ENCODE measurements at places on chromosomes 2 and 18.

- no peak for DNase-seq
Observed at GRCh38 chr18:50373561-50374219, 1.2 kb upstream of the SKA1 start.

DNA sequence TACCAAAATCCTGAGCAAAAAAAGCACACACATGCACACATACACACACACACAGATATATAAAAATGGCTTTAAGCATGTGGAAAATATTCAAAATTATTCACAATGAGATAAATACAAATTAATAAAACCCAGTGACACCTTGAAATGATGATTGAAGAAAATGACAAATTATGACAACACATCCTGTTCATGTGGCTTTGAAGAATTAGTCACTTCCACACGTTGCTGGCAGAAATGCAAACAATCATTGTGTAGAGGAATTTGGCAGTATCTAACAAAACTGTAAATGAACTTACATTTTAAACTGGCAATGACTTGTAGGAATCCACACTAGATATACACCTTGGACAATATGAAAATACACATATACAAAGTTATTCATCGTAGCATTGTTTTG is 95.8 kb upstream of the RGPD4 start:
- DNase-seq: no peak

DNA sequence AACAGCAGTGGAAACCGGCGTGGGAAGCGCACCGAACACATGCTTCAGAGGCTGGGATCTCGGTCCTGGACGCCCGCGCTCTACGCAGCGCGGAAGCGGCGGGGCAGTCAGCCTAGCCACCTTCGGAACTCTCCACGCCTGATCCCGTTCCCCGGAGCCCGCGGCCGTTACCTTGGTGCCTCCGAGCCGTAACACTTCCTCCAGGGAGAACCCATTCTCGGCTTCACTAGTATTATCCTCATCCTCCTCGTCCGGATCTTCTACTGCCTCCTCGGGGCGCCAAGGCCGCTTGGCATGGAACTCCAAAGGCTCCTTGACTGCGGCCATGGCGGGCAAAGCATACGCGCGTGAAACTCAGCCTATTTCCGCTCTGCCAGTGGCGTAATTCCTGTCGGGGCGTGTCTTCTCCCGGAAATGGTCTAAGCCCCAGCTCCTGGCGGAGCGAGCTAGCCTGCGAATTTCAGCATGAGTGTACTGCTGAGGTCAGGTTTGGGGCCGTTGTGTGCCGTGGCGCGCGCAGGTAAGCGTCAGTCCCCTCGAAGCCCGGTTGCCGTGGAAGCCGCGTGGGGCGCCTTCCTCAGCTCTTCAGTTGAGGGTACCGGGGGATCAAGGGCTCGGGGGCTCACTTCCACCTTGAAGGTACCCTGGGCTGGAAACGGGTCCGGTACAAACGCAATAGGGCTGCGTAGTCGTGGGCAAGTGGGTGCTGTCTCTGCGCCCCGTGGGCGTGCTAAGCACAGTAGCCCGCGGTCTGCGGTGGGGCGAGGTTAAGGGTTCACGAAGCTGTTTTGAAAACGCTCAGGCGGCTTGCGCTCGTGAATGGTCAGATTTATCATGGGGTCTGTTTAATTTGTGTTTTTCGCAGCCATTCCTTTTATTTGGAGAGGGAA is at the start of the genes CEBPZ and NDUFAF7:
TSS of gene CEBPZ (minus strand) at position 356 of the 890 bp plus-strand sequence. CDS start at position 327, 29 bp downstream.
TSS of gene NDUFAF7 (plus strand) at position 418 of the 890 bp plus-strand sequence. CDS start at position 466, 48 bp downstream.
- peak; percentile 67 for DNase-seq

- no peak for DNase-seq
Observed at GRCh38 chr2:128603411-128603924, 284.8 kb upstream of the HS6ST1 start.

DNA sequence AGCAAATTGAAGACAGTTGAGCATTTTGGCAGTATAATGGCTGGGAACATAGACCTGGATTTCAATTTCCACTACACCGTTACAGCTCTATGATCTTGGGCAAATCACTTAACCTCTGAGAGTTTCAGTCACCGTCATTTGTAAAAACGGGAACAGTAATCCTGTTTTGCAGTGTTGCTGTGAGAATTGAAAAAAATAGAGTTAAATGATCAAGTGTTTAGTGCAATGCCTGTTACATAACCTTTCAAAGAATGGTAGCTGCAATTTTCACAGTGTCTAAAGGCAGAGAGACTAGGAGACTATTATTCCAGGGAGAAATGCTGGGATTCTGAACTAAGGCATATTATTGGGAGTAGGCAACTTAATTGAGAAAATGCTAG is 2.0 kb downstream of the AGPS start:
- DNase-seq: no peak

GRCh38 chr18:41526054-41526453 is 429.0 kb upstream of the PIK3C3 start:
- DNase-seq: no peak

DNA sequence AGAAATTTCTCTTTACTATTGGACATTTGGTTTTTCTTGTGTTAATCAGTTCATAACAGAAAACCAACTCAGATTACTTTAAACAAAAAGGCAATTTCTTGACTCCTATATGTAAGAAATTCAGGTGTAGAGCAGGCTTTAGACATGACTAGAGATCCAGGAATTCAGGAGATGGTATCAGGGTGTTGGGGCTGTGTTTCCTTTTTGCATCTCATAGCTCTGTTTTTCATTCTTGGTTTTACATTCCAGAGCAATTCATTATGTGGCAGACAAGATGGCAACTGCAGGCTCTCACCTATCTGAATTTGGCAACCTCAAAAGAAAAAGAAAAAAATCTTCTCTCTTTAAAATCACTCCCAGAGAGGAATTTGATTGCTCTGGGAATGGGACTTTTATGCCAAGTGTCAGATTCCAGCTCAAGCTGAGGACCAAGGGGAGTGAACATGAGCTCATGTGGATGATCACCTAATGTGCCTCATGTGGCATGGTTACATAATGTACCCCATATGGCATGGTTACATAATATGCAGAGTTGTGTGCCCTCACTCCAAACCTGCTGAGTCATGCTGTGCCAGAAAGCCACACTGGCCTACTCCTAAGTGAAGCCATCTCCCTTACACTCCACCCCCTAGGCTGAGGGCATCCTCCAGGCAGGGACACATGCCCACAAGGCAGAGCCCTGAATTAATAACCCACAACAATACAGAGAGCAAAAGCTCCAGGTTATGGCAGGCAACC is 282.7 kb downstream of the MBD2 start:
- no peak for DNase-seq

DNA sequence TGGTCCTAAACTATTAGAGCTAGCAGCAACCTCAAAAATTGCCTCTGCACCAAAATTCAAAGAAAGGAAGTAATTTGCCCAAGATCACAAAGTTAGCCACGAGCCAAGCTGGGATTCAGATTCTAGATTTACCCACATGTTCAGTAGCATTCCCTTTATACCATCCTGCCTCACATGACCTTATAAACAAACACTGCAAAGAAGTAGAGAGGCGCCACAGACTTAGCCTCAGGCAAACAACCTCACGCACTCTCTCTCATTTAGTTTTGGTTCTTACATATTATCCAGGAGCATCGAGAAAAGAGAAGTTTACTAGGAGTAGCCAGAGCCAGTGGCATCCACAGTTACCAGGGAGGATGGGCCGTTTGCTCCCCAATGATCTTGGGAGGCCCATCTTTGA is 226.6 kb downstream of the OSR1 start:
- no peak for DNase-seq
